ENCODE measurements at places on chromosomes 11 and 22.

- DNase-seq = no peak
Observed at GRCh38 chr22:49362211-49362839, 465.3 kb downstream of the BRD1 start.

DNA sequence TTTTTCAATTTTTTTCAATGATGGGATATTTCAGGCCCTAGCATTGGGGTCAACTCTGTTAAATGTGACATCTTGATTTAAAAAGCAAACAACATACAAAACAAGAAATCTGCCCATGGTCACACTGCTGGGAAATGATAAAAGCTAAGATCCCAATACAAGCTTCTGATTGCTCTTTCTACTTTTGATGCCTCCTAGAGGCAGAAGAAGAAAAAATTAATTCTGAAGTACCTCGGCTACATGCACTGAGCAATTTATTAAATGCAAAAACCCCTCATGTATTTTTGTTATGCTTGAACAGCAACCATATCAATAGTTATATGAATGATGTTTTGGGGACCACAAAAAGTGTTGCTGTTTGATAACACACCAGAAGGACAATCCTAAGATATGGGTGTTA is 342.1 kb upstream of the NARS2 start:
- no peak for DNase-seq

DNA sequence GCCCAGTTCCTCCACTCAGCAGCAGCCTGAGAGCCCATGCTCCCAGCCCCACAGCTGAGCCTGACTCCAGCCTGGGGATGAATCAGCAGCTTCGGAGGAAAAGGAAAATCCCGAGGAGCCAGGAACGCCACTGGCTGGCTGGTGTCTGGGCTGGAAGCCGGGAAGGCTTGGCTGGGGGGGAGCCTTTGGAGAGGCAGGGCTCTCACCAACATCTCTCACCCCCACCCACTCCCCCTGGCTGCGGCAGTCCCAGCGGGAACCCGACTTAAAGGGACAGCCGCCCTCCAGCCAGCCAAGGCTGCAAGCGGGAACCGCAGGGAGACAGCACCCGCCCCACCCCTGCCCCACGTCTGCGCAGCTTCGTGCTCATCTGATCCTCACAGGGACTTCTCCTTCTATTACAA is 28.4 kb downstream of the KIAA0930 start:
- no peak for DNase-seq

- no peak for DNase-seq
Observed at GRCh38 chr22:47031628-47031915, 269.1 kb downstream of the TBC1D22A start.

DNA sequence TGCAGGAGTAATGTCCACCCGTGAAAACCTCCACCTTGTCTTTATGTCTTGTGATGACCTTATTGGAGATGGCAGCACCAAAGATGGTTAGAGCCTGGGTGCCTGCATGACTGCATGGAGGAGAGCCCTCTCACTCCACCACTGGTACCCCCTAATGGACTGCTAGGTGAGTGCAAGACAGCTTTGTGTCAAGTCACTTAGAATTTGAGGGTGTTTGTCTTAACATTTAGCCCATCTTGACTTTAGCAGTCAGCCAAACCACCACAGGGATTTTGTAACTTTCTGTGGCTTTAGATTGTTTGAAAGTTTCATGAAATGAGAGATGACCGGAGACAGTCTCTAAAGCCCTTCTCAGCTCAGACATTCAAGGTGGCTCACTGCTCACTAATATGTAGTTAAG is 232.9 kb upstream of the NCAM1 start:
- no peak for DNase-seq

- no peak for DNase-seq
Observed at GRCh38 chr22:35053060-35053835, 12.7 kb upstream of the ISX start.

DNA sequence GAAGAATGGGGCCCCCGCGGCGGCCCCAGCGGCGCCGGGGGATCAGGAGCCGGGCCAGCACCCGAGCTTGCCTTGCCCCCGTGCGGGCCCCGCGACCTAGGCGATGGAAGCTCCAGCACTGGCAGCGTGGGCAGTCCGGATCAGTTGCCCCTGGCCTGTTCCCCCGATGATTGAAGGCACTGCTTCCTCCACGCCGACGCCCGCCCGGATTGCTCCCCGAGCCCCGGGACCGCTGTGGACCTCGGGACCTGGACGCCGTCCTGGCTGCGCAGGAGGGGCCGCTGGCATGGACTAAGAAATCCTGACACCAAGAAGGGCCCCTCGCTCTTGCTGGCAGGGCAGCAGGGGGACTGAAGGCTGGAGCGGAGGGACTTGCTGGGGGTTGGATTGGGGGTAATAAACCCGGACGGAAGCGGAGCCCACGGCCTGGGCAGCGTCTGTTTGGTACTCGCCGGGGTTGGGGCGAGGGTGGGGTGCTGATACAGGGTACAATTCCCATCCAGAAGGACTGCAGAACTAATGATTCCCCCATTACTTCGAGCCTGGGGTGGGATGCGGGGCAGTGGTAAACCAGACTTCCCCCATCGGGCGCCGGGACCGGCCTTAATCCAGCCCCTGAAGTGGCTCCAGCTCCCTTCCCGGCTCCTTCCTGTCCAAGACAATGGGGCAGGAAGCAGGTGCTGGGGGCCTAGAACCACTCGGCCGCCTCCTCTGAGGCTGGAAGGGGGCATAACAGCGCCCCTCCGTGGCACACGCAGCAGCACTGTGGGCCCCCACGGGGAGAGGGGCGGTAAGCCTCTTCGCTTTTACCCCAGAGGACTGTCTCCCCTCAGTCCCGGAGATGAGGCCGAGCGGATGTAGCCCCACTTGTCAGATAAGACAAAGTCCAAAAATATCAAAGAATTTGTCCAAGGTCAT is 1.0 kb downstream of the CCDC85B start:
- peak; percentile 31 for DNase-seq

GRCh38 chr11:93542811-93543229 is 371 bp downstream of the SMCO4 start:
- DNase-seq = no peak

- DNase-seq = peak; percentile 73
Observed at GRCh38 chr11:34176751-34177209, 71.4 kb downstream of the NAT10 start.

DNA sequence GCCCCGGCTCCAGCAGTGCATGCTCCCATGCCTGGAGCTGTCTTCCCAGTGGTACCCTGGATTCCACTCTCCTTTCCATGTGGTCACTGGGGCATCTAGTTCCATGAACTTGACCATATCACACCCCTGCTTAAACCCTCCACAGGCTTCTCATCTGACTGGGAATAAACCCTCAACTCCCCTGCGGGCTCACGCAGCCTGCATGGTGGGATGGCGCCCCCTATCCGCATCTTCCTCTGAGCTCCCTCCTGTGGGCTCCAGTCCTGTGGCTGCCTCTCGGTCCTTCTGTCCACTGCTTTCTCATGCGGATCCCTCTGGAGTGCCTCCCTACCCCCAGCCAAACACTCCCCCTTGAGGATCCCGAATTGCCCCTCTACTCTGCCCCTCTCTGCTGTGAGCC is 41.4 kb upstream of the TTLL12 start:
- DNase-seq = no peak

- DNase-seq = no peak
Observed at GRCh38 chr11:20126724-20127123, 33.6 kb downstream of the DBX1 start.

- DNase-seq = no peak
Observed at GRCh38 chr11:134604886-134605285, 192.8 kb upstream of the B3GAT1 start.

GRCh38 chr11:70471254-70471653 is 72.9 kb downstream of the CTTN start:
- DNase-seq = no peak

GRCh38 chr22:20010307-20011122 is 6.1 kb downstream of the ARVCF start:
- no peak for DNase-seq

GRCh38 chr22:22591348-22592299 is 32.6 kb upstream of the PRAME start:
- DNase-seq = no peak

DNA sequence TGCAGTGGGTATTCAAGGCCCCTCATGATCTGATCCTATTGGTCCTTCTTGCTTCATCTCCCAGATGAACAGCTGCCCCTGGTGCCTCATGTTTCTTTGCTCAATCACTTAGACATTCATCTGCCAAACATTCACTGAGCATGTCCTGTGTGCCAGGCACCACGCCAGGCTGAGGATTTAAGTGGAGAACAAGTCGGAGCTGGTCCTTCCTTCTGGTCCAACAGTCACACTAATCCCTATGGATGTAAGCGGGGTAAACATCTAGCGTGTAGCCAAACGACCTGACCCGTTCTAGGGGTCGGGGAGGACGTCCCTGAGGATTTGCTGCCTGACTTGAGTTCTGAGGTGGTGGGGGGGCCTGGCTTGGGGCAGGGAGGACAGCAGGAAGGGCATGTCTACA is 21.9 kb downstream of the ZMAT5 start:
- DNase-seq = peak; percentile 85

- no peak for DNase-seq
Observed at GRCh38 chr22:44692662-44693007, 9.4 kb upstream of the PRR5 start.

- no peak for DNase-seq
Observed at GRCh38 chr11:82996966-82997606, 74.6 kb downstream of the RAB30 start.

DNA sequence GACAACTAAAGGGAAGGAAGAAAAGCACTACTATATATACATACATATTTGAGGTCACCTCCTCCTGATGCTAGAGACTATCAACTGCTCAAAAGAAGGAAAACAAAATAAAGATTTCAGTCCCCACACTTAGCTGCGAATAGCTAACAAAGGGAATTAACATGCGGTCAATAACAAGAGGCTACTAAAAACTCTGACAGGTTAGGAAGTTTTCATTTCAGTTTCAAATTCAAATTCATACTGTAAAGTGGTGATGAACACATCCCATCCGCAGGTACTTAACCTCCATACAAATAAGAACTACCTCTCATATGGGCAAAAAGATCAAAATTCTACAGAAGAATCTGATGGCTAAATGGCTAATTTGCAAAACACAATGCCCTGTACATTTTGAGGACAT is 2.6 kb downstream of the NAP1L4 start:
- DNase-seq = no peak

DNA sequence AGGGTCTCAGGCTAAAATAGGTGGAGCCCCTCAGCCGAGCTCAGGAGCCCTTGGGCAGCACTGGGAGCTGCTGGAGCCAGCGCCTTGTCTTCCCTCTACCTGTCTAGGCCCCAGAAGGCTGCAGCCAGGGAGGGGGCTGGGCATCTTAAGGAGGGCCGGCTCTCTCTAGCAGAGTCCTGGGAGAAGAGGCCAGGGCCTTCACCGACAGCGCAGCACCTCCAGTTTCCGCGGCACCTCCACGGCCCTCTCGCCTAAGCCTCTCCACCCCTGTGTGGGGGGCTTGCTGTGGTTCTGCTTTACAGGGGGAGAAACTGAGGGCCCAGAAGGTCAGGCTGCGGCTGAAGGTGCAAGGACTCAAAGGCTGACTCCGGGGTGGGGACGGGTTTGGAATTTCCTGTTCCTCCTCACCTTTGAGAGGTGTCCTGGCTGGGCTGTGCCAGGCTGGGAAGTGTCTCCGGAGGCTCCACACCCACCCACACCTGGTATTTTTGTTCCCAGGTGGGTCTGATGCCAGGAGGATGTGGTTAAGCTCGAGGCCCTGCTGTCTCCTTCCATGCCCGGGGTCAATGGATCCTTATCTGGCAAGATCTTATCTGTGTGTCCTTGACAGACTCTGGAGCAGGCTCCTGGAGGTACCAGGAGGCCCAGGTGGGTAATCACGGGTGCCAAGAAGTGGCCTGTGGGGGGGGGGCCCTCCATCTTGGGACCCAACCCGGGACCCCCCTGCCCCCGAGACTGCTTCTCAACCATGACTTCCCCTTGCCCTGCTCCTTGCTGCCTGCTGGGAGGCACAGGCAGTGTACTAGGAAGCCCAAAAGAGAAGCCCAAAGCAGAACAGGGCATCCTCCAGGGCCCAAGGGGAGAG is 95.3 kb upstream of the FGF3 start:
- no peak for DNase-seq

DNA sequence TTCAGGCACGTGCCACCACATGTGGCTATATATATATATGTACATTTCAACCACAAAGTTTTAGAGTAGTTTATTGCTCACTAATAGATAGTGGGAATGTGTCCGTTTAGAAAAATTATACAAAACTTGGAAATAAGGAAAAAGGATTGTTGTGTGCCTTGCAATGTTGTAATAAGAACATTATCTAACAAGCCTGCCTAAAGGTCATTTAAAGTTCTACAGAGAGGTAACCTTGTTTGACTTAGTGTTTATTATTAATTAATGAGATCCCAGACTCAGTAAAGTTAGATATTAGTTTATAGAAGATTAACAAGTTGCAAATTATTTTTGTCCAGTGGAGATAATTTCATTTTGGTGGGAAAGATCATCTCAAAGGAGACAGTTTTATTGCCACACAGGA is 5.5 kb upstream of the PATL1 start:
- no peak for DNase-seq

DNA sequence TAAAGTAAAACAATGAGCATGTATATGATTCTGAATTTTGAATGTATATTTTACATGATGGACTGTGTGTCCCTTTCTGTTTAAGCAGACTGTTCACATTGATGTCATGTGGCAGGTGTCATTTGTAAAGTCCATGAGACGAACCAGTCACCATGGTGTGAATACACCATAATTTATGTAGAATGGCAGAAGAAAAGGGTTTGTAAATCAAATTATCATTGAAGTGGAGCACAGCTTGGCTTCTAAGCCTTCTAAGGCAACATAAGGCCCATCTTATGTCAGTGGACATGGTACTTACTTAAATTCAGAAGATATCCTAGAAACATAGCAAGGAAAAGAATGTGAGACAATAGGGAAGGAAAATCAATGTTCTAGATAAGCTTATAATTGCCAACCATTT is 4.4 kb downstream of the MAP6 start:
- DNase-seq = no peak

GRCh38 chr11:126358763-126359160 is 3.3 kb downstream of the ST3GAL4 start:
- DNase-seq = no peak

DNA sequence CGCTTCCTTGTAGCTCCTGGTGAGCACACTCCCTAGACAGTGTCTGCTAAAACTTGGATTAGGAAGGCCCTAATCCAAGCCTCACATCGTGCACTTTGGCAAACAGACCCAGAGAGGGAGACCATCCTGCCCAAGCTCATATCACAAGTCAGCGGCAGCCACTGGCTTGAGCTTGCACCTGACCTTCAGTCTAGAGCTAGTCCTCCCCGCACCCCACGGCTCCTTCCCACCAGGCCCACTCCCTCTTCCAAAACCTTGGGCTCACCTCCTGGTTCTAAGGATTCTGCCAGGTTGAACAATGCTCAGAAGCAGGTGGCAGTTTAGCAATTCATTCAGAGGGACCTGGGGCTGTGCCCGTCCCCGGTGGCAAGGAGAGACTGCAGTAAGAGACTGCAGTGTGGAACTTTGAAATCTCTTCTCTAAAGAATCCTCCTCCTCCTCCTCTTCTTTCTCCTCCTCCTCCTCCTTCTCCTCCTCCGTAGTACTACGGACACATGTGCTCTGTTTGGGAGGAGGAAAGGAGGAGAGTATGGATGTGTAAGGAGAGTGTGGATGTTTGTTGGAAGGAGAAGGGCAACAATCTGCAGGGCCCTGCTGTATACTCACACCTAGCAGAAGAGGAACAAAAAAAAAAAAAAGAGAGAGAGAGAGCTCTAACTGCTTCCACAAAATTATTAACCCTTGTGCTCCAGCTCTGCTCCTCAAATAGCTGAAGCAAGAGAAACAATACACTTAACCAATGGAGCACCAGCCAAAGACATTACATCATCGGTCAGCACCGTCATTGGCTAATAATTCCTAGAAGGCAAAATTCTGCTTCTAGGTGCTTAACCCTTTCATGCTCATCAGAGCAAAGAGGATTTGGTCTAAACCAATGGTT is 6.0 kb downstream of the SYN3 start:
- DNase-seq = no peak

Data from NCI-H1092 treated with DMSO at 0.1 percent for 48 hours (cell line).